ENCODE measurements at places on chromosomes 2 and 18.

GRCh38 chr2:29841386-29842004 is 79.9 kb downstream of the ALK start:
- no peak for DNase-seq

DNA sequence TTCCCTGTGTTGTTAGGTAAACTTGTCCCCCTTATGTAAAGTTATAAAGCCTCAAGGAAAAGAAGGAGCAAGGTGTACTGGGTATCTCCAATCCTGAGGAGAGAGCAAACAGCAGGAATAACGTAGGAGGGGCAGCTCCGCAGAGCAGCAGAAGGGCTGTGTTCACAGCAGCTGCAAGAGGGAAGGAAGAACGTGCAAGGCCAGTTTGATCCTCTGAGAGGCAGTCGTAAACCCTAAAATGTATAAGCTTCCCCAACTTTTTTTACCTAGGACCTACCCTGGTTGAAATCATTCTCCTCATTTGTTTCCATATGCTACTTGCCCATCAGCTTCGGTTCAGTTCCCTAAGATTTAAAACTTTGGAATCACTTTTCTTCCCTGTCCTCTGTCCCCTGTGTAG is 51.9 kb upstream of the MAP3K20 start:
- DNase-seq, result no peak

- no peak for DNase-seq
Observed at GRCh38 chr18:9109523-9109922, 7.0 kb downstream of the NDUFV2 start.

GRCh38 chr2:28049899-28050298 is 159.4 kb downstream of the BABAM2 start:
- DNase-seq, result no peak
